ENCODE measurements at places on chromosomes 7 and 10.

DNA sequence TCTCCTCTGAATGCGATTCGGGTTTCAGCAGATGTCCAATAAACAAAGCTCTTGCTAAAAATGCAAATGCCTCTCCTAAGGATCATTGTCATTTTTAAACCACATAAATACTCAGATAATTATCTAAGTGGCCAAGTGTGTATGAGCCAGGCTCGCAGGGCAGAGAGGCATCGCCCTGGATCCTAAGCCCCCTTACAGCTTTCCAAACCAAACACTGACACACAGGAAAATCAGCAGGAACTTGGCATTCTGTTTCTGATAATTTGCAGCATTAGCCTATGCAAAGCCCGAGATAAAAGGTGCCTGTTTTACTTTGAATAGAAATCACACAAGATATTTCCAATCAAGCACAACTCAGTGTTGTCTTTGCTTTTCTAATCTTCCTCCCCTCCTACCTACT lies 134.4 kb downstream of the ABCA13 start:
- no peak for DNase-seq

- no peak for DNase-seq
Observed at GRCh38 chr7:130065500-130066152, 4.7 kb upstream of the KLHDC10 start.

- no peak for DNase-seq
Observed at GRCh38 chr10:52768001-52768532, 4.5 kb downstream of the MBL2 start.

DNA sequence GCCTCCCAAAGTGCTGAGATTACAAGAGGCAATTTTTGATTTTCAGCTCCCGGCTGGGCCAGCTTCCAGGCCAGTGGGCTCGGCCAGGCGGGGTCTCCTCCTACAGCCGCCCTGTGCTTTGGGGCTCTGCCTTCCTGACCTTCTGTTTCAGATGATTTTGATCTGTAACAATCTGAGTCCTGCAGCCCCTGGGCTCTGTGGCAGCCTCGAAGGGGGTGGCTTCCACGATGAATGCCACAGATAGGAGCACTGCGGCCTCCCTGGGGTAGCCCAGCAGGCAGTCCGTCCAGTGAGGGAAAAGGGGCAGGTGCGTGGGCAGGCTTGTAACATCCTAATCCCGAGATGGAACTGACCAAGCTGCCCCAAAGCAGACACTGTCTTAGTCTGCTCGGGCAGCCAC lies 177.5 kb downstream of the DNAJB6 start:
- no peak for DNase-seq

DNA sequence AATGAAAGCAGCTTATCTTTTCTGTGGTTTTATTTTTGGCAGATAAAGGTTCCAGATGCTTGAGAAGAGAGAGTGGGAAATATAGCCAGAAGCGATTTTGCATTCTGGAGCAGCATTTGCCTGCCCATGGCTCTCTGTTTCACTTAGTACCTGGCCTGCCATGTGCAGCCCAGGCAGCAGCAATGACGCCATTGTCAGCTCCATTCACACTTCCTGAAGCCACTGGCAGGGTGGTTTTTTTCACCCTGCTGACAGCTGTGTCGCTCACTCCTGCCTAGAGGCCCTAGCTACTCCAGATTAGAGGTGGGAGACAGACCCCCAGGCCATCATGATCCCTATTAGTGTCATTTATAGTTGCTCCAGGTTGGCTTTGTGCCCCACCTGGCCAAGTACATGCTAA lies 30.1 kb upstream of the NEUROD6 start:
- no peak for DNase-seq

- DNase-seq: no peak
Observed at GRCh38 chr7:73569042-73569608, 9.3 kb downstream of the TBL2 start.

- DNase-seq: no peak
Observed at GRCh38 chr7:113410796-113411195, 292.4 kb upstream of the SMIM30 start.

- no peak for DNase-seq
Observed at GRCh38 chr10:86226781-86227201, 139.8 kb downstream of the GRID1 start.

GRCh38 chr7:149771720-149772240 lies 1.6 kb downstream of the ZNF467 start:
- DNase-seq: peak; percentile 90

GRCh38 chr7:131124867-131125266 lies 202.8 kb upstream of the MKLN1 start:
- DNase-seq: no peak

DNA sequence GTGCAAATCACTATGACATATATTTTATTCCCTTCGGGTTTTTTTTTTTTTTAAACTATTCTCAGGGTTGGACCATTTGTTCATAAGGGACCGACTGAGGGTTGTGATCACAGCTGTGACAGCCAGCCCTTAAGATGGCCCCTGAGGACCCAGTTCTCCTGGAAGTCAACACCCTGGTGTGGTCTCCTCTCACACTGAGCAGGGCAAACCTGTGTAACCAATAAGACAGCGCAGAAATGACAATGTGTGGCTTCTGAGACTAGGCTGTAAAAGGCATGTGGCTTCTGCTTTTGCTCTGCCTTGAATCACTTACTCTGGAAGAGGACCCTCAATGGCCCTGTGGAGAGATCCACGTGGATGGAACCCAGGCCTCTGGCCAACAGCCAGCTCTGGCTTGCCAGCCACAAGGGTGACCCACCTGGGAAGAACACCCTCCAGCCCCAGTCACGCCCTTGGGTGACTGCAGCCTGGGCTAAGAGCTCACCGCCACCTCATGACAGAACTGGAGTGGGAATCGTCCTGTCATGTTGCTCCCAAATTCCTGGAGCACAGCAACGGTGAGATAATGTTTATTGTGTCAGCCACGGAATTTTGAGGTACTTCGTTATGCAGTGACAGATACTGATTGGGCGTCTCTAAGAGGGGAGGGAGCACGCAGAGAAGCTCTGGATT lies 127.1 kb downstream of the CLEC2L start:
- no peak for DNase-seq

DNA sequence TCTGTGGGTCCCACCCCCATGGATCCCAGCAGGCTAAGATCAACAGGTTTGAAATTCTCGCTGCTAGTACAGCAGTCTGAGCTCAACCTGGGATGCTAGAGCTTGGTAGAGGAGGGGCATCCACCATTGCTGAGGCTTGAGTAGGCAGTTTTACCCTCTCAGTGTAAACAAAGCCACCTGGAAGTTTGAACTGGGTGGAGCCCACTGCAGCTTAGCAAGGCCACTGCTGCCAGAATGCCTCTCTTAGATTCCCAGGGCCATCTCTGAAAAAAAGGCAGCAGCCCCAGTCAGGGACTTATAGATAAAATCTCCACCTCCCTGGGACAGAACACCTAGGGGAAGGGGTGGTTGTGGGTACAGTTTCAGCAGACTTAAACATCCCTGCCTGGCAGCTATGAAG lies 190.0 kb upstream of the CACNA2D1 start:
- no peak for DNase-seq

GRCh38 chr10:127148066-127148932 lies 48.1 kb downstream of the INSYN2A start:
- DNase-seq: no peak

DNA sequence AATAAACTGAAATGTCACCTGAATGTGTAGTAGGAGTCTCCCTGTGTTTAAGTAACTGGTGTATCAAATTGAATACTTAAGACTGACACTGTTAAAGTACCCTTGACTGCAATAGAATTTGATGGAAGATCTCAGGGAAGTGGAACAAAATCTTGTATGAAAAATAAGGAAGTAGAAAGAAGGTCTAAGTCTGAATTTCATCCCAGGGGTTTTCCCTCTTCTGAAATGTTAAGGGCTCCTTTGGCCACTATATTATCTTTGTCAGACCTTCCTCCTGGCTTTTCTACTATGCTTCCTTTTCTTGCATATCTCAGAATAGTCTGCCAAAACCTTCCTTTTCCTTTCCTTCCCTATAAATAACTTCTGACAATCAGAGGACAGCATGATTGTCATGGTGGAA lies 59.6 kb downstream of the BLNK start:
- no peak for DNase-seq

DNA sequence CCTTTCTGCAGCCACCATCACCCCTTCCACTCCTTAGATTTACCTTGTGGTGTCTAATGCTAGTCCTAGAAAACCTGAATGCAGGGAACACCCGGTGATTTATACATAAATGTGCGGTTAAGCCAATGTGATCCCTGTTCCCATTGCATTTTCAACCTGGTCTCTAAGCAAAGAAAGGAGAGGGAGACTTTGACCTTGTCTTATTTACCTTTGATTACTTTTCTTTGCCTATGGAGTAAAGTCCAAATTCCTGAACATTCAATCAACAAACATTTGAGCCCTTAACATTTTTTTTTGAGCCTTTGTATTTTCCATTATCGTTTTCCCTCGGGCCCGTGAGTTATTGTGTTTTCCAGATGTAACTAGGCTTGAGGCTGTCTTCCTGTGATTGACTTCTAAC lies 233.9 kb downstream of the ZNF248 start:
- DNase-seq: no peak

DNA sequence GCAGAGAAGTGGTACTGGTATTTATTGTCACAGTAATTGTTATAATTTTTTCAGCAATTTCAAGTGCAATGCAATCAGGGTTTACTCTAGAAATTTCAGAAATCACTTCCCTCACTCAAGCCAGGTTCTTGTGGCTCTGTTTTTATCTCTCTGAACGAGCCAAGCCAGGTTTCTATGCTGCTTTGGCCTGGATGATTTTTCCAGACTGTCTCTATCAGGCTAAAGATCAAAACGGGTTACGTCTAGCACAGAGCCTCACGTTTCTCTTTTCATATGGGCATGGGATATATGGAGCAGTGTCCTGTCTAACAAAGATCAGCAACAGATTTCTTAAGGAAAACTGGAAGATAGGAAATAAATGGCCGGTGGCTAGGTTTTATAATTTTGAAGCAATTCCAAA lies 1105.3 kb downstream of the NRG3 start:
- DNase-seq: no peak

- DNase-seq: no peak
Observed at GRCh38 chr7:149823191-149823630, 15.0 kb upstream of the ZNF862 start.

DNA sequence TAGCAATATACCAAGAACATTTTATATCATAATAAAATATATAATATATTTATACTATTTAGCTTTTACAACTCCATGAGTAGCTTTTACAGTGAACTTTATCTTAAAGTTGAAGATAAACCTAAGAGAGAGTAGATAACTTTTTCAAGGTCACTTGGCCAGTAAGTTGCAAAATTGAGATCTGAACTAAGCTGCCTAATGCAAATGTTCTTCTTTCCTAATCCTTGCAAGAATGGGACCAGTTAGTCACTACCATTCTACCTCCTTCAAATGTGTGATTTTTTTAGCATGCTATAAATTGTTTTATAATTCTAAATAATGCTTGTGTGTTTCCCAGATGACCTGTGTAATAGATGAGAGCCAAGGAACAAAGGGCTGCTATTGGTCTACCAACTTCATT lies 47.8 kb downstream of the CH25H start:
- no peak for DNase-seq
